Stimulated activated CD4-positive, alpha-beta T cell treated with anti-CD3 and anti-CD28 coated beads, Interleukin-15, amount 100 ng/mL, for 1 hour (primary cell): ENCODE measurements at places on chromosomes 11 and 22.

DNA sequence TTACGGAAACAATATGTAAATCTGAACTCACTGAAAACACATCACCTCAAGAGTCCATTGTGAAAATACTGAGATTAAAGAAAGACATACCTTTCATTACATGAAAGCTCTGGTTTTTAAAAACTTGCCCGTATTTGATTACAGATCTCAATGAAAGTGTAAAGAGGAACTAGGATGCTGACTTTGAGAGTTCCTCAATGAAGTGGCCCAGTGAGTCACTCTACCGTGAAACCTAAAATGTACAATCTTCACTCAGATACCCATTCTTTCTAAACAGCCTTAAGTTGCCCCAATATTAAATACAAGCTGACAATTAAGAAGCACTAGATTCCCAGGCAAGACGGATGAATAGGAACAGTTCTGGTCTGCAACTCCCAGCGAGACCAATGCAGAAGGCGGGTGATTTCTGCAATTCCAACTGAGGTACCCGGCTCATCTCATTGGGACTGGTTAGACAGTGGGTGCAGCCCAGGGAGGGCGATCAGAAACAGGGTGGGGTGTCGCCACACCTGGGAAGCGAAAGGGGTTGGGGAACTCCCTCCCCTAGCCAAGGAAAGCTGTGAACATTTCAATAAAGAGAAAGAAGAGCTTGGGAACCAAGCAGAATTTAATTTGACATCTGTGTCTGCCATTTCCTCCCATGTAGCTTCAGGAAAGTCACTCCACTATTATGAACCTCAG is 33.8 kb upstream of the OR9G4 start:
- no peak for DNase-seq

GRCh38 chr11:102626676-102627075 is 1.5 kb upstream of the MMP20 start:
- no peak for DNase-seq

DNA sequence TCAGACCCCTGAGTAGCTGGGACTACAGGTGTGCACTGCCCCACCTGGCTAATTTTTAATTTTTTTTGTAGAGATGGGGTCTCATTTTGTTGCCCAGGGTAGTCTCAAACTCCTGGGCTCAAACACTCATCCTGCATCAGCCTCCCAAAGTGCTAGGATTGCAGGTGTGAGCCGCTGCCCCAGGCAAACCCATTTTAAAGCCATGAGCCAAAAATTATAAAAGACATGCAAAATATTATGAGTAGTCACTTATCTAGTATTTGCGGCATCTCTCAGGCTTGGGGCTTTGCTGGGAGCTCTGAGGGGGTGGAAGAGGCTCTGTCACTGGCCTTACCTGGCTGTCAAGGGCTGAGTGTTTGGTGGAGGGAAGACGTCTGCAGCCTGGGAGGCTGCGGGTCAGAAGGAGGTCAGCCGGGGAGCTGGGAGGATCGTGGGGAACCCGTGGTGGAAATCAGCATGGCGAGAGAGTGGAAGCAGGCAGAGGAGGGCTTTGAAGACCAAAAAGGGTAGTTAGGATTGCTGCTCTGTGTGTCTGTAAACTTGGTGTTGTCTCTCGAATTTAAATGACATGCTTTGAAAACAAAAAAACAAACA is 69.1 kb upstream of the PARVG start:
- DNase-seq, result no peak

DNA sequence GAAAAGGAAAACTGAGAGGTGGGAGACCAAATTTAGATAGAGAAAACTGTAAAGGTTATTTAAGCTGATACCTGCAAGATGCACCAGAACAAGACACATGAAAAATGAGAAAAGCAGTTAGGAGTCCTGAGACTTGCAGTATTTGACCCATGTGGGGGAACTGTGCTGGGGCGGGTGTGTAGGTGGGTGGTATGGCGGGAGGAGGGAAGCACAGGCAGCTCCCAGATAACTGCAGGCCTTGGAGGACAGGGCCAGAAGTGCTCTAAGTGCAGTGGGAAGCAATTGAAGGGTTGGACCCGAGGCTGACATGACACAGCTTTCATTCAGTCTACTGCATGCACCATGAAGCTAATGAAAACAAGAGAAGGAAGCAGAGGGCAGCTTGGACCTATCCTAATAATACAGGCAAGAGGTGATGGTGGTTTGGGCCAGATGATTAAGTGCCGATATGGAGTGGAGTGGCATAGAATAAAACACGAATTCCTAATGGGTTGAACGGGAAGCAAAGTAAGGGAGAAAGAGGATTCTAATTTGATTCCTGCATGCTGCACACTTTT is 48.0 kb upstream of the ANO3 start:
- no peak for DNase-seq

DNA sequence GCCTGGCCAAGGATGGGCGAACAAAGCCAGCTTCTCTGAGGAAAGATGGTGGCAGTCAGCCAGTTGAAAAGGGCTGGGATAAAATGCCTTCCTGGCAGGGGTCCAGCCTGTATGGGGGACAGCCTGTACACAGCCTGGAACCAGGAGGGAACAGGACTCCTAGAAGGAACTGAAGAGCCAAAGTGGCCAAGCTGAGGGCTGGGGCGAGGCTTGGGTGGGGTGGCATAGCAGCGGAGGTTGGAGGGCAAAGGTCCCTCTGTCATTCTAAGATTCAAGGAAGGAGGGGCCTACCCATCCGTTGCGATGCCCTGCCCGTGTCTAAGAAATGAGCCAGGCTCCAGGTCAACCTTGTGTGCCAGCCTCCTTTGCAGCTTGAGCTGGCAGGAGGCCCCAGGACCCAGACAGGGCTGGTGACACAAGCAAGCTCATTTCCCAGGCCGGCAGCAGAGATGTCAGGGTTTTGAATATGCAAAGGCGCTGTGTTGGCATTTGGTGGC is 22.6 kb downstream of the FADD start:
- DNase-seq, result no peak

DNA sequence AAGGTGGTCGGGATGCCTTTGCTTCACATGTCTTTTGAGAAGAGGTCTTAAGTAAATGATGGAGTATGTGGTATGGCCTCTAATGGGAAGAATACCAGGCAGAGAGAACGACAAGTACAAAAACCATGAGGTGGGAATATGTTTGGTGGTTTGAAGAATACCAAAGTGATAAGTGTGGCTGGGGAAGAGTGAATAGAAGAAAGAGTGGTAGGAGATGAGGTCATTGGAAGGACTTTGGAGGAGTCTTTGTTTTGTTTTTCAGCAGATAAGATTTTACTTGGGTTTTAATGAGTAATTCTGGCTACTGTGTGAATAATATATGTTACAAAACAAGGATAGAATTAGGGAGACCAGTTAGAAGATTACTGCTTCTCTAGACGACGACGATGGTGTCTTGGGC is 515.4 kb downstream of the RAB38 start:
- DNase-seq, result no peak

DNA sequence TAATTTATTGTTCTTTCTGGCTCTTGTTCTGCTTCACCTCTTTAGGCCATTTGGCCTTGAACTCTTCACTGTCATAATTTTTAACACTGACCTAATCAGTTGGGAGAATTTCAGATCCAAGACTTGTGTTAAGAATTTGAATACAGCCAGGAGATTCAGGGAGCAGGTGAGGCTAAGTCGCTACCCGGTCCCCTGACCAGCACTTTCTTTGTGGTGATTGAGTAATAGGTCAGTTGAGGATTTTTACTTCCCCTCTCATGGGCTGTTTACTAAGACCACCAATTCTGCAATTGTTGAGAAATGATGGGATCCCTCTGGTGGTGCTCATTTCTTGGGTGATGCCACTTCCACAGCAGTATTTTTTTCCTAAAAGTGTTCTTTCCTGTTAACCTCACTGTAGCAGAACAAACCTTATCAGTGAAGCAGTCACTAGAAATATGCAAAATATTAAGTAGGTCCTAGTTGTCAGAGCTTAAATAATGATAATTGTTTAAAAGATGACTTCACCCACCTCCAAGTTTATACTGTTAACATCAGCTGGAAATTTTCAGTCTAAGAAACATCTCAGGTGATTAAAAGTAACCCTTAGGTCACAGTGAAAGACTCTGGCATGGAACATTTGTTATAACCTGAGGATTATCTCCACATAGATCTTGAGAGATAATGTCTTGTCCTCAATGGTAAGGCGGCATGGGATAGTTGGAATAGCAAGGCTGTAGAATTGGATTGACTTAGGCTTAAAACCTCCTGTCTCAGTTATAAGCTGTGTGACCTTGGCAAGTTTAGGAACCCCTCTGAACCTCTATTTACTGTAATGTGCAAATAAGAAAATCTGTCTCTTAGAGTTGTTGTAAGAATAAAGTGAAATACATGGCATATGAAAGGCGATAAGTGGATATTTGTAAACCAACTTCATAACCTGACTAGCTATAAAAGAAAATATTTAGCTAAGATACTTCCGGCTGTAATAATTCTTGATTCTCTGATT is 41.3 kb downstream of the POLD3 start:
- no peak for DNase-seq

GRCh38 chr22:50210378-50211139 is 9.7 kb downstream of the SELENOO start:
- no peak for DNase-seq

DNA sequence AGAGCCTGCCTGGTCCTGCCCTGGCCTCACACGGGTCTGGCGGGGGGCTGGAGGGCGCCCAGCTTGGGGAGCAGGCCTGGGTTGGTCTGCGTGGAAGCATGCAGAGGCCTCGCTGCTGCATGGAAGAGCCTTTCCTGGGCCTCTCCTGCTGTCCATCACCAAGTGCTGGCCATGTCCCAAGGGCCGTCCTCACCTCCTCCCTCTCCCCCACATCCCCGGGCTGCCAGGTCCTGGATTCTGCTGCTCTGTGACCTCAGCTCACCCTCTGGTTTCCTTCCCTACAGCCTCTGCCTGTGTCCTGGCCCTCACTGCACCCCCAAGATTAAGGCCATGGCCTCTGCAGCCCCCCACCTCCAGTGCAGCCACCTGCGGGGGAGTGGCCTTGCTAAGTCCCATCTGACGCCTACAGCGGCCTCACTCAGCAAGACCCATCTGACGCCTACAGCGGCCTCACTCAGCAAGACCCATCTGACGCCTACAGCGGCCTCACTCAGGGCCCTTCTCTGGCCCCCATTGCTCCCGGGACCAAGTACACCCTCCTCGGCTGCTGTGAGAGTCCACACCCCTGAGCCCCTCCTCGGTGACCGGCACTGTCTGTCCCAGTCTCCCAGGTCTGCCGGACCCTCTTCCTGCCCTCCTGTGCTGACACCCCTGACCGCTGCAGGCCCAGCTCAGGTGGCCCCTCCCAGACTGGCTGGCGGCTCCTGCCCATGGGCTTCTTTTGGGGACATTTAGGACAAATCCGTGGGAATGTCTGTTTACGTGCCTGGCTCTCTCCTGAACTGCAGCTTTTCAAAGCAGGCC is 119.5 kb upstream of the B3GAT1 start:
- DNase-seq, result no peak

DNA sequence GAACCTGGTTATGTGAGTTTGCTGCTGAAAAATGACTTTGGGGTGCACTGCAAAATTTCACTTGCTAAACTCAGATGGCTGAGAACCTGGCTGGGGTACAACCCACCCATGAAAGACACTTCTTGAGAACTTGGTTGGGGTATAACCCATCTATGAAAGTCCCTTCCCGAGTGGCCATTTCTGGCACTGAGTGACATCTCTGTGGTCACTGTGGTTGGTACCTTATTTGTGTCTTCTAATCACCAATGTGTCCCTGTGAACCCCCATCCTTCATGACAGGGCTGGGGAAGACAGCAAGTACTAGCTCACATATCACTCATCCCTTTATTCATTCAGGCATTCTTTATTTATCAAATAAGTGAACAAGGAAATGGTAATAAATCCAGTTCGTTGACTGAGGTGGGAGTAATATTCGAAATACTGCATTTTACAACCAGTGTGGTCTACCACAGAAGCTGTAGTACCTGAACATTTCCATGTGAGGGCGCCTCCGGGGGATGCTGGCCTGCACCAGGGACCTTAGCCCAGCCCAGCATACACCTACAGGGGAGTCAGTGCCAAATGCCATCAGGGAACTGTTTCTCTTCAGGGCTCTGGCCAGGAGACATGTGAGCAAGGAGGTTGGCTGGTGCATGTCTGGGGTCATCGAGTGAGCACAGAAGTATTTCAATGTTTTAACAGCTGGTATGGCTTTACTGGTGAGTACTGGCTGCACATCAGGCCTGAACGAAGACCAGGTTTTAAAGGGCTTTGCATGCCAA is 122.1 kb downstream of the CSNK2A3 start:
- no peak for DNase-seq

DNA sequence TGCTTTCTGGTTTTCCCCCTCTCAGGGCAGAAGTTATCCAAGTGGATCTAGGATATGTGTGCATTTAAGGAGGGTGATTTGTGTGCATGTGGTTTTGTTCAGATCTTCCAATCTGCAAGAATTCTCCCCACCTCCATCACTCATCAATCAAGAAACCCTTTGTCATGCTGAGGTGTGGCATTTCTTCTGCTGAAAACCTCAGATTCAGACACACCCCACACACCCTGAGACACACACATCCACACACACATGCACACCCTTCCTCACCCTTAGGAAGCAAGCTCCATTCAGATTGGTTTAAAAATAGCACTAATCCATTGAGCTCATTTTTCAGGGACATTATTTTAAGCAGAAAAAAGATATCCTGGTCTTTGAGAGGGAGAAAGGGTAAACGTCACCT is 106.1 kb upstream of the HSD17B12 start:
- DNase-seq, result no peak

GRCh38 chr11:78659326-78660270 is 84.9 kb upstream of the NARS2 start:
- no peak for DNase-seq

DNA sequence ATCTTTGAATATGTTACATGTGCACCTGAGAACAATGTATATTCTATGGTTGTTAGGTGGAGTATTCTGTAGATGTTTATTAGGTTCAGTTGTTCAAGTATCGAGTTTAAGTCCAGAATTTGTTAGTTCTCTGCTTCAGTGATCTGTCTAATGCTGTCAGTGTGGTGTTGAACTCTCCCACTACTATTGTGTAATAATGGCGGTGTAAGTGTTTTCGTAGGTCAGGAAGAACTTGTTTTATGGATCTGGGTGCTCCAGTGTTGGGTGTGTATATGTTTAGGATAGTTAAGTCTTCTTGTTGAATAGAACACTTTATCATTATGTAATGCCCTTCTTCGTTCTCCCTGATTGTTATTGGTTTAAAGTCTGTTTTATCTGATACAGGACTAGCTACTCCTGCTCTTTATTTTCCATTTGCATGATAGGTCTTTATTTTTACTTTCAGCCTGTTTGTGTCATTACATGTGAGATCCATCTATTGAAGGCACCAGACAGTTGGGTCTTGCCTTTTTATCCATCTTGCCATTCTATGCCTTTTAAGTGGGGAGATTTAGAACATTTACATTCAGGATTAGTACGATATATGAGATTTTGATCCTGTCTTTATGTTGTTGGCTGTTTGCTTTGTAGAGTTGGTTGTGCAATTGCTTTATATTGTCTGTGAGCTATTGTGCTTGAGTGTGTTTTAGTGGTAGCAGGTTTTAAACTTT is 121.6 kb downstream of the DDX10 start:
- no peak for DNase-seq
